ENCODE measurements at places on chromosomes 2 and 18.

DNA sequence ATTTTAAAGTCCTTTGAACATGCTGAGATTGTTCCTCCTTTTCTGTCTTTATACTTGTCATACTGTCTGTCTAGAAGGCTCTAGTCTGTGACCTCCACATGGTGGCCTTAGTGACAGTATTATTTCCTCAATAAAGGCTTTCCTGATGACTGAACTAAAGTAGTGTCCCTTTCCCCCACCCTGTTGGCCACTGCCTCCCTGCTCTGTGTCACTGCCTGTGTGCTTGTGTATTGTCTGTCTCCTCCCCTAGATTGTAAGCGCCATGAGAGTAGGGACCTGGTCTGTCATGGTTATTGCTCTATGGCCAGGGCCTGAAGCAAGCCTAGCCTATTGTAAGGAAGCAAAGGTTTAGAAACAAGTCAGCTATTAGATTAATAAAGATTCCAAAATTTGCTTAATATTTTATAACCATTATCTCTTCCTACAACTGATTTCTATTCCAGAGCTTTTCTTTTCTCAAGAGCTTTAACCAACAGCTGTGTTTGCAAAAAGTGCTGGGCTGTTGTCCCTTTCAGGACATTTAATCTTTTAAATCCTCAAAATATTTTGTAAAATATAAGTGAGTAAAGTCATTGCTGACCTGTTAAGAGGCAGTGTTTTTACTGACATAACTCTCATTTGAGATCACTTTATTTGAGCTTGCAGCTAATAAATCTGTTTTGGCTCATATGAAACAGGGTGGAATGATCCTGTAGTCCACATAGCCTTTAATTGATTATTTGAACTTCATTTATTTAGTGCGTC is 35.5 kb downstream of the DIS3L2 start:
- DNase-seq = no peak

DNA sequence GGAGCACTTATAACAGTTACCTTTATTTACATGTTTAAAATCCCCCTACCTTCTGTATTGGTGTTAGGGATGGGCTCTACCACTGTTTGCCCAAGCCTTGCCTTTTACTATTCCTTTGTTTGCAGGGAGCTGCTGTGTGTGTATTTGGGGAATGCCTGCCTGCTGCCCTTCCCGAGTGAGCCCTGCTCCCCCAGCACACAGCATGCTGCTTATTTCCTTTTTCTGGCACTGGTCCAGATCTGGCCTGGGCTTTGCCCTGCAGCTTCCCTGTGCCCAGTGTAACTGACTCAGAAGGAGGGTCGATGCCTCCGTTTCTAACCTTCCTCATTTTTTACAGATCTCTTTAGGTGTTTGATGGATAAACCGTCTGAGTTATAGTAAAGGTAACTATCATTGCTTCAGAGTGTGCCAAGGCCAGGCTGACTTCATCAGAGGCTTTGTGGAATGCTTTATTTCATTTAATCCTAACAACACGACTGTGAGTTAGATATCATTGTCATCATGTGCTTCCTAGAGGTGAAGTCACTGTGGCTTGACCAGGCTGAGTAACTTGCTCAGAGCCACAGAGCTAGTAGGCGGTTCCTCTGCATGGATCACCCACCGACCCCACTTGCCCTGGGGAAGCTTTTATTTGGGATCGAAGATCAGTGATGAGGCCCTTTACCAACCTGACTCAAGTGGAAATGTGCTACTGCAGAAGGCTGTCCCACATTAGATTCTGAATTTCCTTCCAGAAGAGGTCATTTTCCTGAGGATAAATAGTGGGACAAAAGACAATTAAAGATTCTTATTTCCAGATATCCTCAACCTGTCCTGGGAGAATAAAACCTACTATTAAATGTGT is 238.8 kb downstream of the ZNF407 start:
- DNase-seq = no peak

- no peak for DNase-seq
These were observed 40.6 kb downstream of the DHX57 start for GRCh38 chr2:38835015-38835601.

- DNase-seq = peak; percentile 51
These were observed 5.6 kb downstream of the SLC66A3 start for GRCh38 chr2:11160731-11161455.

DNA sequence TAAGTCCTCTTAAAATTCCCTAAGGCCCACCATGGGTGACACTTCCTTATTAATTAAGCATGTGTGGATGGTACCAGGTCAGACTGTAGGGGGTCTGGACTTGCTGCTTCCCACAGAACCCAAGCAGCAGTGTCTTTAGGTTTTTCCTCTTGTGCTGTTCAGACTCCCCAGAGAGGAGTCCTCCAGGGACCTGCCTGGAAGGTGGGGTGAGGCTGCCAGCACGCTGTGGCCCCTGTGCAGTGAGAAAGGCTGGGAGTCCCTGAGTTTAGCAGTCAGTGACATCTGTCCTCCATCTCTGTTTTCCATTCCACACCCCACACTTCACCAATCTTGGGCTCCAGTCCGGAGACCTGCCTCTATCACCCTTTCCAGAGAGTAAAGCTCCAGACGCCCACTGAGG is 18.0 kb upstream of the ST3GAL5 start:
- DNase-seq = no peak

DNA sequence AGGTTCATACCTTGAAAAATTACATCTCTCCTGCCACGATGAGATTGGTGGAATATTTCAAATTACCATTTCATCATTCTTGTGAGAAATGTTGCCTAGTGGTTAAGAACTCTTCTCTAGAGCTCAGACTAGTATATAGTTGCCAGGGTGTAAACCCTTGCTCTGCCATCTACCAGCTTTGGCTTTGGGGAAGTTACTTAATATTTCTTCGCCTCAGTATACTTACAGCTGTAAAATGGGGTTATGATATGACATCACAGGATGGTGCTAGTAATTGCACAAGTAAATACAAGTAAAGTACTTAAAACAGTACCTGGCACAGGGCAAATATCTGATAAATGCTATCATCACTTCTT is 1.5 kb downstream of the SPOPL start:
- DNase-seq = no peak

GRCh38 chr2:75513616-75514170 is 47.0 kb downstream of the EVA1A start:
- no peak for DNase-seq
